OCI-M1 (cell line): ENCODE measurements at places on chromosomes 5 and 9.

DNA sequence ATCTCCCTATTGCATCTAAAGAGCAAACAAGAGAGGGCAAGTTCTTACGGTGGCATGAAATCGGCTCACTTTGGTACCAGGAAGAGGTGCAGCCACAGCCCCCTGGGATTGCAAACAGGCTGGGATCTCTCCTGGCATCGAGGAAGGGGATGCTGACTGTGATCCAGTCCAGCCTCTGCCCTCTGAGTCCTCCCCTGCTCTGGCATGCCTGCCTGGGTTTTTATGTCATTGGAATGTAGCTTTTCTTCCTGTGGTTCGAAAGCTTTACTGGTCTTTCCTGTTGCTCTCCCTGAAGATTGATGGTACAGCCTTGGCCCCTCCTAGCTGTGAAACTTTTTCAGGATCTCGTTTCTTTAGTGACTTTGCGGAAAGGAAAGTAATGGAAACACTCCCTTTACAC lies 6.6 kb downstream of the SLC46A2 start:
- no peak for DNase-seq

GRCh38 chr5:72776684-72777083 lies 39.8 kb upstream of the TNPO1 start:
- no peak for DNase-seq

- no peak for DNase-seq
These were observed 5.5 kb upstream of the DMRT2 start for GRCh38 chr9:1044643-1045042.

DNA sequence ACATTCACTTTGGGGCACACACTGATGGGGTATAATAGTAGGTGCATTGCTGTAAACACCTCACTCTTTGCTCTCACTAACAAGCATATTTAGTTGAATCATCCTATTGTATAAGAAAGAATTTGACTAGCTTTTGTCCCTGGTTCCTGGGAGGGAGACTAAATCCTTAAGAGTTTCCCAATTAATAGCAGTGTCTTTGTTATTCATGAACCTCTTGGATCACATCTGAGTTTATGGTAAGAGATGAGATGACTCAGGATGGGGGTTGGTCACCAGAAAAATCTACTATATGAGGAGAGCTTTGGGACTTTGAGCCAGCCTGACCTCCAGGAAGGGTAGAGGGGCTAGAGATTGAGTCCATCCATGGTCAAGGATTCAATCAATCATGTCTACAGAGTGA lies 56.8 kb downstream of the PUM3 start:
- no peak for DNase-seq

GRCh38 chr9:127884427-127884911 lies 7.0 kb upstream of the AK1 start:
- DNase-seq: peak; percentile 20

GRCh38 chr9:115531410-115532125 lies 413.6 kb upstream of the TNC start:
- DNase-seq: no peak

- no peak for DNase-seq
These were observed 8.9 kb upstream of the PALM2AKAP2 start for GRCh38 chr9:109771087-109771486.

DNA sequence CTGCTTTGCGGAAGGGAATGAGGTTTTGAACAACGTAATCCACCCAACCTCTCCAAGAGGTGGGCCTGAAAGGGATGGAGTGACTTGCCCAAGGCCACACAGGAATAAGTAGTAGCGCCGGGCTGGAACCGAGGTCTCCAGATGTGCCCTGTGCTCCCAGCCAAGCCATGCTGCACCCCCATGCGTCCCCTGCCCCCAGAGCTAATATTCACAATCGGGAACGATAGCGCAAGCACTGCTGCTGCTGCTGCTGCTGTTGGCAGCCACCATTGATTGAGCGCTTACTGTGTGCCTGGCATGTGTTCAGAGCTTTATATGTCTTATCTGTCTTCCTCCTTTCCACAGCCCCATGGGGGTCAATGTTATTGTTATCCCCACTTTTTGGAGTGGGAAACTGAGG lies 43.9 kb downstream of the AMBP start:
- no peak for DNase-seq

DNA sequence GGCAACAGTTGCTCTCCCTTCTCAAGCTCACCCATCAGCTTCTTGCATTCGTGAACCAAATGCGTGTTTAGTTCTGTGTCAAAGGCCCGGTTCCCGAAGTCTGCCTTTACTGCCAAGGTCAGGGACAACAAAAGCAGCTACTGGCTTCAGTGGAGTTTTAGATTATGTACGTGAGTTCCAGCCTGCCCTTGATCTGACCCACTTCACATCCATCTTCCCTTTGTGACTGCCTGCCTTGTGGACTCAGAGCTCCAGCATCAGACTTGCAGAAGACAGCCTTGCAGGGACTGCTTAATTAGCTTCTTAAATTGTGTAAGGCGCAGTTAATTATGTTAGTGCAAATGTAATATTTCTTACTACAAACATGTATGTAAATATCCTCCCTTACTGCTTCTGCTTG lies 774.7 kb upstream of the EDIL3 start:
- DNase-seq: no peak

DNA sequence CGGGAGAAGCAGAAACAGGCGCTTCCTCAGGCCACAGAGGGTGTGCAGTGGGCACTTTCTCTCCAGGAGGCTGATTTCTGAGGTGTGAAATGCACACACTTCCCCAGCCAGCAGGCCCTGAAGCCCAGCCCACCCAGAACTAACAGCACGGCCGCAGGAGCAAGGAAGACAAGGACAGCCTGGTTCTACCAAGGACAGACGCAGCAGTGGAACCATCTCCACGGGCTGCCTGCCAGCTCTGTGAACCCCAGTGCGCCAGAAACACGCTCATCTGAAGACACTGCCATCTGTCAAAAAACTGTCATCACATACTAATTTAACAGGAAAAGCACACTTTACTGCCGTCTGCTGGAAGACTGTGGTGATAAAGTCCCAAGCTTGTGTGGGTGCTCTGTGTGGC lies 40.7 kb downstream of the MAPK9 start:
- no peak for DNase-seq

DNA sequence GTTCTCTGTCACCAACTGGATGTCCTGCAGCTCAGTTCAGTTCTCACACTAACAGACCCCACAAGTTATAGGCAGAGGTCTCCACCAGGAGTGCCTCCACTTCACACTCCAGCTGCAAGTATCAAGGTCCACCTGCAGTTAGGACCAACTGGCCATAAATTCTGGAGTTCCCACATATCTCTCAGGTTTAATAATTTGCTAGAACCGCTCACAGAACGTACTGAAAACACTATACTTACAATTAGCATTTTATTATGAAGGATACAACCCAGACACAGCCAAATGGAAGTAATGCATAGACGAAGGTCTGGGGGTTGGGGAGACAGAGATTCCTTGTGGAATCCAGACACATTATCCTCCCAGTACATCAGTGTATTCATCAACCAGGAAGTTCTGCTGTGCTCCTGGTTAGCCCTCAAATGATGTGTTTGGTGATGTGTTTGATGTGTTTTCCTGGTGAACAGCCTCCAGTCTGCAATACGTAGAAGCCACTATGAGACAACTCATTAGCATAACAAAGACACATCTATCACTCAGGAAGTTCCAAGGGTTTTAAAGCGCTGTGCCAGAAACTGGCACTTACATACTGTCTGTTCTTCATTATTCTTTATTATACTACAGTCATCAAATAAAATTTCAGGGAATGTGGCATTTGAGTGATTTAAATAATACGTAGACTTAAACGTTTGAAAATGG lies 25.4 kb downstream of the OGN start:
- no peak for DNase-seq

DNA sequence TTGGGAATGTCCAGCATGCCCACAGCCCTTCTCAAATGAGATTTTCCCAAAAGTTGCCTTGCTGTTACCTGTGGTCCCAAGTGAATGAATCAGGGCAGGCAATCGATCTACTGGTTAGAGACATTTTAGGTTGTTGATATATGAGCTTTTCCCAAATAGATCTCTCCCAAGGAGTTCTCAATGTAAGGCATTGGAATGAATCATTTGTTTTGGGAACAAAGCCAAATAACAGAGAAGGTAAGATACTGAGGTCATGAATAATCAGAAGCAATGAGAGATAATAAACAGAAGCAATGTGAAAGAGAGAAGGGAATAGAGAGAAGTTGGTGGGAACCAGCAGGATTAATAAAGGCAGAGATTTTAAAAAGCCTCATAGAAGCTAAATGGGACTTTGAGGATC lies 93.6 kb upstream of the FER start:
- no peak for DNase-seq

DNA sequence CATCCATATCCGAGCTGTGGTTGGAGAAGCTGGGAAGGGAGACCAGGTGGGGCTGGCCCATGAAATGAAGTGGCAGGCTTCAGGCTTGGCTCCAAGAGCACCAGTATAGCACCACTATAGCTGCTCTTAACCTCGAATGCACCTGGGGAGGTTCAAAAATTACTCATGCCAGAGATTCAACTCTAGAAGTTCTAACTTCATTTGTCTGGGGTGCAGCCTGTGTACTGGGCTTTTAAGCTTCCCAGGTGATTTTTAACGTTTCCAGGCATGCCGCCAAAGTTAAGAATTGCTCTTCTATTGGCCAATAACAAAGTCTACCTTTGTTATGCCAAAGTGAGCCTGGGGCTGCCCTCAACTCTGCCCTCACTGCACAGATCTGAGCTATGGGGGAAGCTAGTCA lies 458 bp downstream of the PRSS3 start:
- DNase-seq: no peak

DNA sequence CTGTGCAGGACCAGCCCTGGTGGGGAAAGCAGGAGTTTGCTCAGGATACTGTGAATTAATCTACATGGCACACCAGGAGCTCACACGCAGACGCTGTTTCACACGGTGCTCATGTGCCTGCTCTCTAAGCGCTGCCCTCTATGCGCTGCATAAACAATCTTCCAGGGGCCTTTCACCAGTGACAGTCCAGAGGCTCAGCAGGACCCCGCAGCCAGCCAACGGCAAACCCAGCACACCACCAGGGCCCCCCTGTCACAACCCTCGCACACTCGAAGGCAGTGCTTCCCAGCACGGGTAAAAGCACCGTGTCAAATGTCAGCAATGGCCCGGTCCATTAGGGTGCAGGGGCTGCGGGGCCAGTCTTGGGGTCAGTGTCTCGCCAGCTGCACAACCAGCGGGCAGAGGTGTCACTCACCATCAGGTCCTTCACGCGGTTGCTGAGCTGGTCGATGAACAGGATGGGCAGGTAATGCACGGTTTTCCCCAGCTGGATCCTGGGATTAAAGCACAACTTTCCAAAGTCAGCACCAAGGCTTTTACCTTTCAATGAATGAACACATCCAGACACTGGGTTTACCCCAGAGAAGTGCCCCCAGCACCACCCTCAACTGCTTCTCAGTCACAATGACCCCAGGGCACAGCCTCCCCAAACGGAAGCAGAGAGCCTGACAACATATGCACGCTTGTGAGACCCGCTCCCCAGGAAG lies 7.3 kb downstream of the CLPTM1L start:
- DNase-seq: no peak

DNA sequence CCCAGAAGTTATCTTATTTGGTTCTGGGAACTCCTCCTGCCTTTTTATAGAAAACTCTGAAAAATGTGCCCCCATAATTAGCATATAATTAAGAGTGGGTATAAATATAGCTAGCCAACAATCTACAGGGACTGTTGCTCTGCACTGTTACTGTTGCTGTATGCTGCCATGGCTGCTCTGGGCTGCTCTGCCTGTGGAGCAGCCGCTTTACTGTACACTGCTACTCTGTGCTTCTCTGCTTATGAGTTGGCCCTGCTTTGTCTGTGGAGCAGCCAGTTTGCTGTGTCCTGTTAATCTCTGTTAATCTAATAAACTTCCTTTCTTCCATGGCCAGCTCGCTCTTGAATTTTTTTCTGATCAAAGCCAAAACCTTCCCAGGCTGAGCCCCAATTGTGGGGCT lies 2244.0 kb upstream of the ACO1 start:
- no peak for DNase-seq

- no peak for DNase-seq
These were observed 22.1 kb downstream of the P4HA2 start for GRCh38 chr5:132205385-132206125.
